ENCODE measurements at places on chromosomes 4 and X. TPM values are rescaled to one million over a fixed set of nuclear protein-coding genes. Genes with fewer than 3 reads are reported as not detected.

Gene RBM10
- total RNA-seq = 54.3 TPM

Gene SPANXD
- total RNA-seq = not detected

Gene ZAR1
- total RNA-seq = not detected

DNA sequence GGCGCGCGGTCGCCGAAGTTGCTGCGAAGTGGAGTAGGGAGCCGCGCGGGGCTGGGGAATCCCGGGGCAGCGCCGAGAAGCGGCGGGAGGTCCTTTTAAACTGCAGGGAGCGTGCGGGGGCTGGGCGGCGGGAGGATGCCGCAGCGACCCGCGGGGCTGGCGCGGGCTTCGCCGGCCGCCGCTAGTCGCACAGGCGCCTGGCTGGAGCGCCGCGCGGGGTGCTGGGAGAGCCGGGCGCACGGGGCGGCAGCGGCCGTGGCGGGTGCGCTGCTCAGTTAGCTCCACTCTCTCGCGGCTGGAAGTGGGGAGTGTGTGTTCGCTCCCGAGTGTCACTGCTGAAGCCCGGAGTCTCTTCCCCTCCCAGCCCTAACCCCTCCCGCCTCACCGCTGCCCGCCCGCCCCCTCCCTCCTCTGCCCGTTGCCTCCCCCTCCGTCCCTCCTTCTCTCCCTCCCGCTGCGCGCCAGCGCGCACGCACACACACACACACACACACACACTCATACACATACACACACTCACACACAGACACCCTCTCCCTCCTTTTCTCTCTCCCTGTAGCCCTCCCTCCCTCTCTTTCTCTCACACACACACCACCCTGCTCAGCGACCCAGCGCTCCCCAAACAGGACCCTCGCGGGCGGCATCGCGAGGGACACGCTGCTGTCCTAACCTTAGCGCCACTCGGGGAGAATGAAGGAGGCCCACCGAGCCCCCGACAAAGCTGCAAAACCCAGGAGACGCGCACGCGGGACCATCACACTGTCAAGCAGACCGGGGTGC is at the start of gene NDNF:
Gene NDNF, minus strand, starts transcription at position 312 of the 780 bp plus-strand sequence. CDS start 26,698 bp downstream, outside the sequence.
- peak; percentile 74 for ATAC-seq

- no peak for ATAC-seq
Measured at GRCh38 chr4:39525822-39526690, 1.2 kb downstream of the UGDH start.

Gene RLIM
- 25.5 TPM for total RNA-seq

- no peak for ATAC-seq
Measured at GRCh38 chrX:53357799-53358530, 64.5 kb downstream of the SMC1A start.

DNA sequence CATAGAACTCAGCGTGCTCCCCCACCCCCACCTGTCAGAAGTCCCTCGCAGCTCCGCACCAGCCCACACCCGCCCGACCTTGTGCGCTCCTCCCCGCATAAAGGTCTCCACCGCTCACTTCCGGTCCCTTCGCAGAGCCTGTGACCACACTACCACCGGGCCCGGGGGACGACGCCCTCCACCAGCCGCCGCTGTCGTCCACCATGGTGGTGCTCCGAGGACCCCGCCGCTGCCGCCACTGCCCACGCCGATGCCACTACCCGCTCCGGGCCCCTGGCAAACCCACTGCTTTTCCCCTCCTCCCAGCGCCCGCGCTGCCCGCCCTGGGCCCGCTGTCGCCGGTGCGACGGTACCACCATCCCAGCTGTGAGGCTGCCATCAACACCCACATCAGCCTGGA is 79.8 kb upstream of the LANCL3 start:
- ATAC-seq = no peak

GRCh38 chr4:73661646-73662119 is 41.4 kb upstream of the RASSF6 start:
- ATAC-seq = peak; percentile 59

GRCh38 chr4:6221301-6221850 is 21.0 kb upstream of the JAKMIP1 start:
- ATAC-seq = no peak

DNA sequence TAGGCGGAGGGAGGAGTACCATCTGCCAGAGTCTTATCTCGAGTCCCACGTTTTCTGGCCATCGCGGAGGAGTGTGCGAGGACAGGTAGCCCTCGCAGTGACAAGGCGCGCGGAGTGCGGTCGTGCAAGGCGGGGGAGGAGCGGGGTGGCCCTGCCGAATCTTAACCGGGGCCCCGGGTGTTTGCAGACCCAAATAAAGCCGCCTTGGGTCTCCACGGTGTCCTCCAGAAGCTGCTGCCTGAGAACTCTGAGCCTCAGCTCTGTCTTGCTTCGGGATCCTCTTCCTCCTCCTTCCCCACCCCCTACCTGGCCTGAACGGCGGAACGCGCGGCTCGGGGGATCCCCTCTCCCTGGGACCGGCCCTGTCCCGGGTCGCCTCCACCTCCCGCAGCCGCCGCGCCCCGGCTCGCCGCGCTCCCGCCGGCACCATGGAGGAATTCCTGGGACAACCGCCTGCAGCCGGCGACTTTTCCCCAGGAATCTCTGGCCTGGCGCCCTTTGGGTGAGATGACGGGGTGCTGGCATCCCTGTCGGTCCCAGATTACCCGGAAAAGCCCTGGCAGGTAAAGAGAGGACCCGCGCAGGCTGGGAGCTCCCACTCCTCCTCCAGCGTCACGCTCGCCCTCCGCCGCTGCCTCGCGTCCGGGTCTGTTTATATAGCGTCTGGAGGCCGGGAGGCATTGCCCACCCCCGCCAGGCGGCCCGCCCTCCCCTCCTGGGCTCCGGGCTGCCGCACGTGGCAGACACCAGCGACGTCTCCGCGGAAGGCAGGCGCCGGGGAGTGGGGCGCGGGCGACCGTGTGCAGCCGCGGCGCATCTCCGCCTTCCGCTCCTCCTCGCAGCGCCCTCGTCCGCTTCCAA is at the start of gene GALNTL6:
Gene GALNTL6, plus strand, starts transcription at position 740 of the 861 bp plus-strand sequence.
- ATAC-seq = no peak

Gene TMEM185A
- total RNA-seq = 18.3 TPM

- ATAC-seq = no peak
Measured at GRCh38 chr4:117284736-117285135, 199.4 kb upstream of the TRAM1L1 start.

Gene PNMA5
- 0.13 TPM for total RNA-seq

Gene MAMLD1
- 2.1 TPM for total RNA-seq

Measured in activated T-helper 17 cell treated with anti-CD3 and anti-CD28 coated beads, Interleukin-2, amount 50 U/mL, for 72 hours (primary cell).